ENCODE measurements at places on chromosomes 7 and 10.
A peak's percentile ranks its signal among the peaks of the same experiment; 100 is the strongest.

GRCh38 chr7:12769444-12769843 lies 82.0 kb downstream of the ARL4A start:
- no peaks in the 10 kb centered on the region for H3K36me3 ChIP-seq
- DNase-seq: no peak
- H3K4me3 ChIP-seq: no peak overlapping the region
- no peaks in the 10 kb centered on the region for H3K27me3 ChIP-seq
- H3K27ac ChIP-seq: no peak overlapping the region

DNA sequence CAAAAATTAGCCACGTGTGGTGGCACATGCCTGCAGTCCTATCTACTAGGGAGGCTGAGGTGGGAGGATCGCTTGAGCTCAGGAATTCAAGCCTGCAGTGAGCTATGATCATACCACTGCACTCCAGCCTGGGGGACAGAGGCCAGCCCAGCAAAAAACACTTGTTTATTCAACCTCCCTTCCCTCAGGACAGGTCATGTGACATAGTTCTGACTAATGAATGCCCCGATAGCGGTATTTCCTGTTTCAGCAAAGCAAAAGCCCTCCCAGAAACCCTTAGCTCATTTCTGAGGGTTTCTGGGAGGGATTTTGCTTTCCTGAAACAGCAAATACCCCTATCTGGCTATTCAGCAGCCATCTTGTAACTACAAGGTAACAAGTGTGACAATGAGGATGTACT lies 157.1 kb downstream of the GATA3 start:
- no peaks in the 10 kb centered on the region for H3K36me3 ChIP-seq
- H3K27ac ChIP-seq: no peak overlapping the region
- DNase-seq: no peak
- 0 out of 2 replicates have a peak, but pooled peaks cover 4% of the 10 kb centered on the region for H3K27me3 ChIP-seq
- H3K4me3 ChIP-seq: no peak overlapping the region

DNA sequence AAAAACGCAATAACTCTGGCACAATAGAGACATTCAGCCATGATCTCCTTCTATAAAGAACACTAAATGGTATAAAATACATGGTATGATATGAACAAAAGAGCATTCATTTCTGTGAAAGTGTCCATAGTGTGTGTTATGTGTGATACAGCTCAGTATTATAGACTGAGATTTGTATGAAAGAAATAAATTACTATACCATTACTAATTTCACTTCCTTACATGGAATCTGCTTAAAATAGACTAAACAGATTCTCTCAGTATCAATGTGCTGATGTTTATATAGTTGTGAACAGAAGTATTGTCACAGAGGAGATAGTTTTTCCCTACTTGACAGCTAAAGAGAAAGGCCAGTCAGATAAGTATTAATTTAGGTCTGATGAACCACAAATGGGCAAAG lies 10.8 kb downstream of the SEMA3A start:
- H3K27me3 ChIP-seq: no peaks in the 10 kb centered on the region
- DNase-seq: no peak
- H3K4me3 ChIP-seq: no peak overlapping the region
- H3K4me1 ChIP-seq: peaks cover 20% of the 10 kb centered on the region

DNA sequence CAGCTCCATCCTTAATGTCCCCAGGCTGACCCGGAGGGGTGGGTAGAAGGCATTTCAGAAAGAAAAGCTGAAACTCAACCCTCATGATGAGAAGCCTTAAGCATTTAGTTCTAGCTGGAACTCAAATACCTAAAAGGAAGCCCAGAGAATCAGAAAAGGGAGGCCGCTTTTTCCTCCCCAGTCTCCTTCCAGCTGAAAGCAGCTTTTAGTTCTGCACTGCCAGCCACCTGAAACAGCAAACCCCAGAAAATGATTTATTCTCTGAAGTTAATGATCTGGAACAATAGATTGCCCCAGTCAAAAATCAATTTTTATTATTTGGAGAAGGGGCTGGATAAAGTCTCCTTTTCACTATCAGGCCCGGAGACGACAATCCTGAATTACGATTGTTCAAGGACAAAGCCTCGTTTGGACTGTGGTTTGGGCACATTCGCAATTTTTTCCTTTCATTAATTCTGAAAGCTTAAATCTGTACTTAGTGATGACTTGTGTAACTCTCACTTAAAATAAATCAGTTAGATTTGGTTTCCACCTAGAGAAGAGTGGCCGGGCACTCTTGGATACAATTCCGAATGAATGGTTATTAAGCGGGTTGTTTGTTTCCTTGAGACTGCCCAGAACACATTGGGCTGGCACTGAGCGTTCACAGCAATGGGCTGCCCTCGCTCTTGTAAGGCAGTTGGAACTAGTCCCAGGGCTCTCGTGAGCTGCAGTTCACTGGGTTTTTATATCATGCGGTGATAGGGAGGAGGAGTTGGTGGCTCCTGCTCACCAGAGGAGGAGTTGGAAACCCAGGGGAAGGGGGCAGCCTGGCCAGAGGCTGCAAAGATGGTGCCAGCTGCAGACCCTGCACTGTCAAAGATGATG lies 262.2 kb downstream of the CCSER2 start:
- H3K4me3 ChIP-seq: no peak overlapping the region
- H3K27ac ChIP-seq: no peak overlapping the region
- no peaks in the 10 kb centered on the region for H3K4me1 ChIP-seq
- peaks cover 4% of the 10 kb centered on the region for H3K27me3 ChIP-seq

DNA sequence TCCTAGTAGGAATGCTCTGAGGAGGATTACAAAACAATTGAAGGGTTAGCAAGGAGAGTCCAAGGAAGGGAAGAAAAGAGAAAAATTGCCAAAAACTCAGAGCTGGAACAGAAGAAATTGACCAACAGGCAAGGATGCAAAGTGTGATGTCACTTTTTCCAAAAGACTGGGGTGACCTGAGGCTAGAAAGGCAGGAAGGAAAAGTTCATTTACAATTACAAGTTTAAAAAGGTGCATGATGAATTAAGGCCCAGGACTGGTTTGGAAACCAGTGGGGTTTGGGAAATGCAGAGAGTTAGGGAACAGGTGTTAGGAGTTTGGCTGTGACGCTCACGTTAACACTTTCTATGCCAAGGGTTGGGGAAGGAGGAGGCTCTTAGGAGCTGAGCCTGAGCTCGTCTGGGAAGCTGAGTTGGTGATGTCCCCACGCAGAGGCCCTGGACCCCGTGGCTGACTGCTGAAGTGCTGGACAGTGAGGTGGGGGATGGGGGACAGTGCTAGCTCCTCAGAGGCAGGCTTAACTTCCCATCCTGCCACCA lies 92.6 kb upstream of the PODXL start:
- no peaks in the 10 kb centered on the region for H3K36me3 ChIP-seq
- peaks cover 14% of the 10 kb centered on the region for H3K4me1 ChIP-seq
- no peak for DNase-seq
- H3K27me3 ChIP-seq: no peaks in the 10 kb centered on the region

DNA sequence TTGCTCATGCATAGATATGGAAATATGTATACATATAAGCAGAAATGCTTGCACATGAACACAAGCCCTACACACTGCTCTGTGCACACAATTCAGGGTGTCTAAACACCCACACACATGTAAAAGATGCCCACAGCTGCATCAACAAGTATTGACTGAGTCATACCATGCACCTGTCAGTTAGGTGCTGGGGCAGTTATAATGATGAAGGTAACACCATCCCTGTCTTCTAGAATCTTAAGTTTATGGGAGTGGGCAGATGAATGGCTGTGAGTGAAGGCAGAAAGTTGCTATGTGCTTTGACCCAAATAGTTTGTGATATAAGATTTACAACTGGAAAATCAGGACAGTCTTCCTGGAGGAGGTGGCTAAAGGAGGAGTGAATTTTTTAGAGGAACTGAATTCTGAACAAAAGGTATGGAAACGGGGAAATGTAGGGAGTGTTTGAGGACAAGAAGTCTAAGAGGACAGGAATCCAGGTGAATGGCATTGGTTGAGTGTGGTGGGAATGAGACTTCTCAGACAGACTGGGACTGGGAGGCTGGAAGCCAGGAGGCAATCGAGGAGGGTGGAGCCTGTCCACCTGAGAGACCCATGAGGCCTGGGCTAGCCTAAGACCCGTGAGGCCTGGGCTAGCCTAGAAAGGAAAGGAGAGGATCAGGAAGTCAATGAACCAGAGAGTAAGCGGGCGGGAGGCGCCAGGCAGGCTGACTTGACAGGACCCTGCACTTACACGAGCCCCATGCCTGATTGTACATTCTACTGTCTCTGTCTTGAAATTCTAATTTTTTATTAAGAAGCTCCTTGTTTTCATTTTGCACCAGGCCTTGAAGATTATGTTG lies 20.7 kb downstream of the POLL start:
- no peak for DNase-seq
- no peaks in the 10 kb centered on the region for H3K36me3 ChIP-seq
- H3K4me1 ChIP-seq: peaks cover 22% of the 10 kb centered on the region
- H3K27me3 ChIP-seq: no peaks in the 10 kb centered on the region

DNA sequence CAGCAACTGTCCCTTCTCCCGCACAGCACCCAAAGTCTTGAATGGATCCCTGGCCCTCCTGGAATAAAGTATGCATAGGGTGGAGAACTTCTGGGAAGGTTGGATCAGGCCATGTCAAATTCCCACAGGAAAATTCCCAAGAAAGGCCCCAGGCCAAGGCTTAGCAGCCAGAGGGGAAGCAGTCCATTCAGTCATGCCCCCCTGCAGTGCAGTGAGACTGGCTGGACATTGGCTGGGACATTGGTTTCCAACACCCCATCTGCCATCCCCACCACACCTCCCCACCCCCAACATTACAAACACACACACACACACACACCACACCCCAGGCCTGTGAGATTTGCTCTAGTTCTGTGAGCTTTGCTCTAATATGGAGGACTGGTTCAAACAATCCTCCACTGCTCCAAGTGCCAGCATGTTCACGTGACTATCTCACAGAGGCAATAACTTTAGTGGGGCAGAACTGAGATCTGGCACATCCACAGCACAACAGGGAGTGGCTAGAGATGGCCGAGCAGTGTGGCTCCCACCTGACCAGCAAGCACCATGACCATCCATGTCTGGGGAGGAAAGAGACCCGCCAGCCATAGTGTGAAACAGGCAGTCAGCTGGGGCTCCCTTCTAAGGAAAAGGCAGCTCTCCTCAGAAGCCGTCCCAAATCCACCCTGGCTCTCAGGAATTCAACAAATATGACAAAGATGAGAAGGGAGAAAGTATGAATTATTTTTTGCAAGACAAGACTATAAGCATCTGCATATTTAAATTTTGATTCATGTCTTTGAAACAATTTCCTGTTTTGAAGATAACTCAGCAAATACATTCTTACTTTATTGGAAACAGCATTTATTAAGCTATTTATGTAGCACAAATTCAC lies 6.7 kb upstream of the FAM170B start:
- H3K4me3 ChIP-seq: no peak overlapping the region
- H3K27me3 ChIP-seq: peaks cover 30% of the 10 kb centered on the region
- no peak overlapping the region for H3K27ac ChIP-seq
- H3K4me1 ChIP-seq: no peaks in the 10 kb centered on the region

GRCh38 chr7:151389768-151390597 lies 19.9 kb downstream of the WDR86 start:
- no peak overlapping the region for H3K27ac ChIP-seq
- H3K36me3 ChIP-seq: no peaks in the 10 kb centered on the region
- no peaks in the 10 kb centered on the region for H3K27me3 ChIP-seq
- no peak overlapping the region for H3K4me3 ChIP-seq
- no peak for DNase-seq

DNA sequence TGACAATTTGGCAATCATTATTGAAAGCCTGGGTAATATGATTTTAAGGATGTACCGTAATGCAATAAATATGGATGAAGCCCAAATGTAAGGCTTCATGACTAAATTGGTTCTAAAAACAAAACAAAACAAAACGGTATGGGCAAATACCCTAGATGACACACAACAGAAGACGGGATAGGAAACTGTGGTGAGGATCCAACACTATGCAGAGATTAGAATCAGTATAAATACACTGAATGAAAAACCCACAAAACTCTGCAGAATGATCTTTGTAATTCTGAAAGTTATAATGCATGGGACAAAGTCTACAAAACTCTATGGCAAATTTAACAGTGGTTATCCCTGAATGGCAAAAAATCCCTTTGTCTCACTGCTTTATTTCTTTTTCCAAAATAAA lies 57.6 kb downstream of the MALSU1 start:
- H3K27ac ChIP-seq: peak overlapping the region; percentile 64
- H3K4me3 ChIP-seq: no peak overlapping the region
- H3K4me1 ChIP-seq: peaks cover 79% of the 10 kb centered on the region

All from HCT116 (cell line).